ENCODE measurements at places on chromosomes 3 and 15.

- DNase-seq = no peak
Observed at GRCh38 chr3:47193871-47194859, 30.3 kb upstream of the SETD2 start.

- no peak for DNase-seq
Observed at GRCh38 chr3:11654166-11654565, 10.5 kb upstream of the VGLL4 start.

DNA sequence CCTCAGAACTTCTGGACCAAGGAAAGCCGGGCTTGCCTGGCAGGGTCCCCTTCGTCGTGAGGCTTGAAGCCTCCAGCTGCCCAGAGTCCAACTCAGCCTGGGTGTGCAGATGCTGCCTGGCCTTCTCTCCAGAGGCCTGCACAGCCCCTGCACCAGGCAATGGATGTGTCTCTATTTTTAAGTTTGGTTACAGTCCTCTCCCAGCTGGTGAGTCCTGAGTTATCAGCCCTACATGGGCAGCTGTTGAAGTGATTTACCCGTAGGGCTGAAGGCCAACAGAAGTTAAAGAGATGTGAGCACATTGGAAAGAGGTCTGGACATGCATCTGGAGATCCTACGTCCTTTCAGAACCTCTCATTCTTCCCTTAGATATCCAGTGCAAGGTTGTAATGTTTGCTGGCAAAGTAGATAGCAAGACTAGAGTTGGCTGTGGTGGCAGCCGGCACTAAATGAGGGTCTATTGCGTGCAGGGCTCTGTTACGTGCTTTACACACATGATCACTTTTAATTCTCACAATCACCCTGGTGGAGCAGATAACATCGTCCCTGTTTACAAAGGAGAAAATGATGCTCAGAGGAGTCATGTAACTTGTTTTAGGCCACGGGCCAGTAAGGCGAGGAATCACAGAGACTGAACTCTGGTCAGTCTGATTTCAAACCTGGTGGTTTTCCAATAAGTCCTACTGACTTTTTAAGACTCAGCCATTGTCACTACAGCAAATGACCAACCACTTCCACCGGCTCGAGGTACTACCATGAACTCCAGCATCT lies 9.9 kb downstream of the FYCO1 start:
- no peak for DNase-seq

DNA sequence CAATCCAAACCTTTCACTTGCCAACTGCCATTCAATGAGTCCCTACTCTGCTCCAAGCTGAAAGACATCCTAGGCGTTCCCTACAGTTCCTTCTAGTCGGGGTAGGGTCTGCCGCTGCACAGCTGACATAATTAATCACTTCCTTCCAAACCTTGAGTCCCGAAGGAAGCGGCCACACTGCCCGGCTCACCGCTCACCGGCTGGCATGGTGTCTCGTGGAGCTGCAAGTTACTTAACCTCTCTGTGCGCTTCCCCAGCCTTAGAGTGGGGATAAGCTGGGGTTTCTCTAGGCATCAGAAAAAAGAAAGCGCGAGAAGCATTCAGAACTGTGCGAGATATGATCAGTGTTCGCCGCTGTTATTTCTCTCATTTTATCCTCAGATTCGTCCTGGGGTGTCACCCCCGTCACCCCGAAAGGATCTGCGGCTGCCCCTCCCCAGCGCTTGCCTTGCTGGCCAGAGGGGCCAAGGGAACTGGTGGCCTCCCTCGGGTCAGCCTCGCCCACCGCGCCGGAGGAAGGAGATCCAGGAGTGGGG lies 748 bp downstream of the MRPS25 start:
- peak; percentile 62 for DNase-seq

DNA sequence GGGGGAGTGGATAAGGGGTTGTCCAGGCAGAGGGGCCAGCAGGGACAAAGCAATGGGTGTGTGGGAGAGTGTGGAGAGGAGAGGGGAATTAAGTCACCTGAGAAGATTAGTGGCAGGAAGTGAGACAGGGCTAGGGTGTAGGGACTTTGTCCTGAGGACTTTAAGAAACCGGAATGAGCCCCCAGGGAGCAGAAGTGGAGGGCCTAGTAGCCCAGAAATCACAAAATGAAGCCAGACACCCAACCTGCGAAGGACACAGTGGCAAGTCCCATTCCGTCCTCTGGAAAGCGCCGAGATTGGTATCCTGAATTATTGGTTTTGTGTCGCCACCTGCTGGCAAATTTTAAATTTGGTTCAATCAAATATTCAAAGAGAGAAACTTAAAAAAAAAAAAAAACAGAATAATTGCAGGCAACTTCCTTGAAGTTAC lies 78.0 kb upstream of the SLC25A36 start:
- DNase-seq = peak; percentile 26

DNA sequence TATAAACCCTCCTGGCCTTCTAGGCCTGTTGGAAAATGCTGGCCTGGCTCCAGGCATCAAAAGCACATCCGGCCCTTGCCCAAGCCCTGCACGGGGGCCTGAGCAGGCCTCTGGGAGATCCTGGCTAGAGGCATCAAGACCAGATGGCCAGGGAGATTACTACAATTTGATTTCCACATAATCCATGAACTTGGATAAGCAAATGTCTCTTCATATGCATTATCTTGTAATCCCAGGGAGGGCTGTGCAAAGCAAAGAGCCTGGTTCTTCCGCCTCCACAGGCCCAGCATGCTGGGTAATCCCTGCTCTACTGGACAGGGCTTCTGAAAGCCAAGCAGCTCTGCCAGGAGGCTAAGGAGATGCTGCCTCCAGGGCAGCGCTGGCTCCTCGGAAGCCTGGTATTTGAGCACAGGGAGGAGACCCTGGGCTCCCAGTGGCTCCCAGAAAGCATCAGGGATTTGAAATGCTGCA lies 18.2 kb downstream of the MRPL46 start:
- DNase-seq = no peak

DNA sequence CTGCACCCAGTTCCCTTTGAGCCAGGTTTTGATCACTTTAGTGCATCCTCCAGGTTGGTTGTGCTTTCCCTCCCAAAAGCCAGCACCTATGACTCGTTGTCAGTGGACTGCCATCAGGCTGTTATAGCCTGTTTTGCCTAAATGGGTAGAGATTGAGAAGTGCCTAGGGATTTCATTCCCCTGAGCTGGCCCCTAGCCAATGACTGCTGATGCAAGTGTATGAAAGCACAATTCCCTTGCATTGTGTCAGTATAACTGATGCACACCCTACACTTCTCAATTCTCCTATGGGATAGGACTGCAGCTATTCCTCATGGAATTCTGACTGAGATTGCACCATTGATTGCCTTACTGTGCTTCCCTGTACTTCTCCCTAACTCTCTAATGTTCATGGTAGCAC lies 102.1 kb upstream of the ARPP21 start:
- no peak for DNase-seq

DNA sequence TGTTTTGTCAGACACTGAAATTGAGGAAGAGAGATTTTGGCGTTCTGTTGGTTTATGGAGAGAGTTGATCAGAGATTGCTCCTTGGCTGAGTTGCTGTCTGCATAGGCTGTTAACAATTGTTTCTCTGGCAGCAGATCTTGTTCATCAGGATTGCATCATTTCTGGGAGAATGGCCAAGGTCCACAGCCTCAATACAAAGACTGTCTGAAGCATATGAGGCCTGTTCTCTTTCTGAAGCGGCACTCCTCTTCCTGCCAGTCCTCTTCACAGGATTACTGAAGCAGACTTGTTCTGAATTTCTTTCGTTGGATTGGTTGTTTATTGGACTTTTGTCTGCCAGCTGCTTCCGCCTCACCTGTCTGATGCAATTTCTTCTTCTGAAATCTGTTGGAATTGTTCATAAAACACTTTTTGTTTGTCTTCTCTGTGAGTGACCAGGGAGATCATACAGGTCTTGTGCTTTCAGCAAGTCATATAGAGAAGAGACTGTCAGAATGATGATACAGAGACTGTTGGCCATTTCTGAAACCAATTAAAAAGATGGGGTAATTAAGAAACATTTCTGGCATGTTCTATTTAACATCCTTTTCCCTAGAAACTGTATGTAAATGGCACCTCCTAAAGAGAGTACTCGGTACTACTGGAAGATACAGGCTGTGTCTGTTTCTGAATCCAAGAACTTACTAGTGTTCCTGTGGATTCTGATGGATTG lies 25.5 kb downstream of the SETD5 start:
- peak; percentile 78 for DNase-seq

GRCh38 chr3:110767838-110768237 lies 303.8 kb upstream of the NECTIN3 start:
- DNase-seq = no peak

DNA sequence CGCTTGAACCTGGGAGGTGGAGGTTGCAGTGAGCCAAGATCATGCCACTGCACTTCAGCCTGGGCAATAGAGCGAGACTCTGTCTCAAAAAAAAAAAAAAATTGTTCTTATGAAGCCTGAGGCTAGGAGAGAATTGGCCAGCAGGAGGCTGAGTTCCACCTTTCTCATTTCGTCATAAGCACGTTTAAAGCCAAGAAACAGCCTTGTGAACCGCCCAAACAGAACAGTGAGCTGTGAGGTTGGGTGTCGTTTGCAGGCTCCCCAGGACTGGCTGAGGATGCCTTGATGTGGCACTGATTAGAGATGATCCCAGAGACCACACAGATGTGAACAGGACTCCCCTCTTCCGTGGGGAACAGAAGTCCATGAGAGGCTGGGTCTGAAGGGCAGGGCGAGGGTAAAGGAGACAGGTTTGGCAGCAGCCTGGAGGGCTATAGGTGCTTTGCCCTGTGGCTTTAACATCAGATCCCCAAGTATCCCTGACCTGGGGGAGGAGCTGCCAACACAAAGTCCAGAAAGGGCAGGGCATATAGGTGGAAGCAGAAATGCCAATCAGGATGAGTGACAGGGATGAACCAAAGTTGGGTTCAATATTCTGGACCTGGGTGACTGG lies 52.9 kb downstream of the CLEC3B start:
- peak; percentile 62 for DNase-seq

- no peak for DNase-seq
Observed at GRCh38 chr3:133865136-133865855, 30.4 kb downstream of the RAB6B start.

- no peak for DNase-seq
Observed at GRCh38 chr3:42056840-42057239, 34.3 kb upstream of the TRAK1 start.

GRCh38 chr3:56878074-56878473 lies 76.3 kb upstream of the ARHGEF3 start:
- DNase-seq = no peak

- no peak for DNase-seq
Observed at GRCh38 chr15:48440084-48440483, 108.9 kb downstream of the DUT start.
